Fibroblast of skin of right quadriceps (primary cell): ENCODE measurements at places on chromosomes 4 and X.

DNA sequence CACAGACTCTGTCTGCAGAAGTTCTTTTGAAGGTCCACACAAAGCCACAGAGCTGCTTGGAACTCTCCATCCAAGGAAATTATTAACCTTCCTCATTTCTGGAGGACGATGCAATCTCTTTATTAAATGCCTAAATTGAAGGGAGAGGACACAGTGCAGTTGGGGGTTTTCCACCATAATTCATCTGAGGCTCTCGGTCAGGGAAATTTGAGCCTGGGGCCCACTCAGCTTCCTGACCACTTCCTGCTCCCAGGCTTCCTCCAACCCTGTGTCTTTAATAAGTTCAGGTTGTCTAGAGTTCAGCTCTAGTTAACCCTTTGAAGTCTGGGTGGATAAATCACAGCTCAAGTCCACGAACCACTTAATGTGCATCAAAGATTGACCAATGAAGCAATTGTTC, 58.5 kb downstream of the PRPS1 start:
- DNase-seq, result no peak

DNA sequence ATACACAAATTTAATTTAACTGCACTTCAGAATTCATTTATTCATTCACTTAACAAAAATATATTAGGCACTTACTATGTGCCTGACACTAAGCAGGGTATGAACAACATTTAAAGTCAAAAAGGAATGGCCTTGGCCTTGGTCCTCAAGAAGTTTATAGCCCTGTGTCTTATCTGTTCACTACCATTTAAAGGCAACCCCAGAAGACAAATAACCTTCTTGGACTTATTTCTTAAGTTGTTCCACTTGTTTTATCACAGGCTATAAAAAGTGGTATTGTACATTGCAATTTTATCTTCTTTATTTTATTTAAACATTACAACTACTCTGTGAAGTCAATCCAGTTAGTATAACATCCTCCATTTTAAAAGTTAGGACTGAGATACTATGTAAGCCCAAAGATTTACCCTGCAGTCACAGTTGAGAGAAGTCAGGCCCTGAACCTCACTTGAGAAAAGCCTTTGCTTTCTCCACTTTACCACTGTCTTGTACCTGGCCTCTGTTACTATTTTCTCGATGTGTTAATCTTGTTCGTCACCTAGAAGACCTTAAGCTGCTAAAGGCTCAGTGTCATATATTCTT, 305.6 kb upstream of the DIPK2B start:
- no peak for DNase-seq

- no peak for DNase-seq
Observed at GRCh38 chr4:33577791-33578190, 2666.5 kb downstream of the ARAP2 start.

DNA sequence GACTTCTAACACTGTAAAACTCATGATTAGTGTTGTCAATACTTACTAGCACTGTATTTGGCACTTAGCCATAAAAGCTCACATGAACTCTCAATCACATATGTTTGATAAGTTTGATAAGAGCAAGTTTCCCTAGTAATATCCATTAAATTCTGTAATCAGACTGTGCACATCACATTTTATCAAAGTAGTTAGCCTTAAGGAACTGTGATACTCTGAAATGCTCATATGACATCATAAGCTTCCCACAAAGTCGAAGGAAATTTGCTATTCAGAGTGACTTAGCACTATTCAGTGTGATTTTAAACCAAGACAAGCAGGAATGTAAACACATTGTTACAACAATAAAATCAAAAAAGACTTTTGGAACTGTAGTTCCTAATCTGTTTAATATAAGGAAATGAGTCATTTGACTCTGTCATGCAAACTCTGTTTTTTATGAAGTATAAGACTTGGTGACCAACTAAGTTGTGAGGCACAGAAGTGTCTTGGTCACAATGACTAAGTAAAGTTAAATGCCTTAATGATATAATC, 6.7 kb downstream of the SLC7A11 start:
- DNase-seq, result peak; percentile 90

- DNase-seq, result no peak
Observed at GRCh38 chrX:14825851-14826250, 47.0 kb downstream of the FANCB start.
